ENCODE measurements at places on chromosomes 3 and 15. TPM values are rescaled to one million over a fixed set of nuclear protein-coding genes. Genes with fewer than 3 reads are reported as not detected.

- no peak for DNase-seq
Observed at GRCh38 chr3:160618363-160618762, 53.0 kb upstream of the KPNA4 start.

DNA sequence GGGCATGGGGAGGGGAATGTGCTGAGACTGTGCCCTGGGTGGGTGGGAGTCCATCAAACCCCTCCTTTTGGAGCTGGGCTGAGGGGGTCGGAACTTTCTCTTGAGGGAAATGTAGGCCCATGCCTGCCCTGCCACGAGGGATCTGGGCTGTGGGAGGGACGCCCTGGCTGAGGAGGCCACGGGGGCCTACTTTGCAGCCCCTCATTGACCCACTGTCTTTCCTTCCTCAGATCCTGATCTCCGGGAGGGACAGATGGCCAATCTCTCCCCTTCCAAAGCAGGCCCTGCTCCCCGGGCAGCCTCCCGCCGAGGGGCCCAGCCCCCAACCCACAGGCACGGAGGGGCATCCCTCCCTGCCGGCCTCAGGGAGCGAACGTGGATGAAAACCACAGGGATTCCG, 25.3 kb downstream of the LOXL1 start:
- DNase-seq, result no peak

DNA sequence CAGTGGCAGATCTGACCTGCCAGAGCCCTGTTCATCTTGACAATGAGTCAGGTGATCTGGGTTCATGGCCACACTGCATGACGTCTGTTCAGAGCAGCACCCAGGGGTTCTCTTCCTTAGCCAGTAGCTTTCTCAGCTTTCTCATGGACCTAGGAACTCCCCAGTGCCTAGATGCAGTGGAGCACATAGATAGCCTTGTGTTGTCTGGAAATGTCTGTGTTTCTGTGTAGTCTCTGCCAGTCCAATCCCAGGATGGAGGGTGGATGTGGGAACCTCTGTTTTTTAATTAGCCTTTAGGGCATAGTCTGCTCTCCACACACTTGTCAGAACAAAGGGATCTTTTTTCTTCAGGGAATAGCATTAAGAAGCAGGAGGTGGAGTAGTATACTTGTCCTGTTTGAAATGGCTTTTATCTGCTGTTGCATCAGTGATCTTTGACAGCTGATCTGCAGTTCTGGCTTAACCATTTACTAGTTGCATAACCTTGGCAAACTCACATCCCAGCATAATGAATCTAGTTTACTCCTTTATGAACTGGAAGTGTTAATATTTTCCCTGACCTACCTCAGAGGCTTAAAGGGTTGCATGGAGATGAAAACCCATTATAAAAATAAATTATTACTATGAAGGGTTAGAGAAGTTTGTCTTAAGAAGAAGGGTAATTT, 16.1 kb upstream of the CACNA1D start:
- peak; percentile 61 for DNase-seq

DNA sequence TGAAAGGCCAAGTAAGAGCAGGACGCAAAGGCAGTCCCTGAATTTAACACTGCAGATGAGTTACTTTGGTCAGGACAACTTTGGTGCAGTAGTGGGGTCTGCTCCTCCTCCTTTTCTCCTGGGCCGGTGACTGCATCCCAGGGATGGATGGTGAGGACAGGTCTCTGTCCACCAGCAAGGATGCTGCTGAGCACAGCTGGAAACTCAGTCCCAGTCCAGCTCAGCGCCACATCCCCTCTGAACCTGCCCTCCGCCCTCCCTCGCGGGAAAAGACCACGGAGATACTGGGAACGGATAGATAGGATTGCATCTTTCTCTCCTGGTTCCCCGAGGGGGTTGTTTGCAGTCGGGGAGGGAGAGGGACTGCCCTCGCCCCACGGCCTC, 13.8 kb downstream of the GRAMD2A start:
- DNase-seq, result no peak

DNA sequence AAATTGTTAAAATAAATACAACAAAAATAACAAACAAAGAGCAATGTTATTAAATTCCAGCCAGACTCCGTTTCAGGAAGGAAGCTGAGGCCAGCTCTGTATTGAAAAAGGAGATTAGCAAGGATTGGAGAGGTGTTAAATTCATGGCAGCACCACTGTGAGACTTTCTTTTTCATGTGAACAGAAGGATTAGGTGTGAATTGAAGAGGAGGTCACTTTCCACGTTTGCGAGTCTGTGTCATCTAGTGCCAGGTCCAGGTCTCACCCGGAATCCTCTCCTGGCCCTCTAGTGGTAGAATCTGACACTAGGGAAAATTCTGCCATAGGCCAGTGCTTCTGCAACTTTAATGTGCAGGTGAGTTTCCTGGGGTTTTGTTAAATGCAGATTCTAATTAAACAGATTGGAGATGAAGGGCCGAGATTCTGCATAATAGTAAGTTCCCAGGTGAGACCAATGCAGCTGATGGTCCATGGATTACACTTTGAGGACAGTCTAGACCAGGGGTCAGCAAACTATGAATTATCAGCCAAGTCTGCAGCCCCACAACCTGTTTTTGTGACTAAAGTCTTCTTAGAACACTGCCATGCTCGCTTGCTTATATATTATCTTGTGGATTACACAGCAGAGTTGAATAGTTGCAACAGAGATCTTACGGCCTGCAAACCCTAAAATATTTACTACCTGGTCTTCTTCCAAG, 9.2 kb upstream of the SLC6A1 start:
- no peak for DNase-seq

GRCh38 chr3:105862217-105862616, 6.6 kb downstream of the CBLB start:
- no peak for DNase-seq

DNA sequence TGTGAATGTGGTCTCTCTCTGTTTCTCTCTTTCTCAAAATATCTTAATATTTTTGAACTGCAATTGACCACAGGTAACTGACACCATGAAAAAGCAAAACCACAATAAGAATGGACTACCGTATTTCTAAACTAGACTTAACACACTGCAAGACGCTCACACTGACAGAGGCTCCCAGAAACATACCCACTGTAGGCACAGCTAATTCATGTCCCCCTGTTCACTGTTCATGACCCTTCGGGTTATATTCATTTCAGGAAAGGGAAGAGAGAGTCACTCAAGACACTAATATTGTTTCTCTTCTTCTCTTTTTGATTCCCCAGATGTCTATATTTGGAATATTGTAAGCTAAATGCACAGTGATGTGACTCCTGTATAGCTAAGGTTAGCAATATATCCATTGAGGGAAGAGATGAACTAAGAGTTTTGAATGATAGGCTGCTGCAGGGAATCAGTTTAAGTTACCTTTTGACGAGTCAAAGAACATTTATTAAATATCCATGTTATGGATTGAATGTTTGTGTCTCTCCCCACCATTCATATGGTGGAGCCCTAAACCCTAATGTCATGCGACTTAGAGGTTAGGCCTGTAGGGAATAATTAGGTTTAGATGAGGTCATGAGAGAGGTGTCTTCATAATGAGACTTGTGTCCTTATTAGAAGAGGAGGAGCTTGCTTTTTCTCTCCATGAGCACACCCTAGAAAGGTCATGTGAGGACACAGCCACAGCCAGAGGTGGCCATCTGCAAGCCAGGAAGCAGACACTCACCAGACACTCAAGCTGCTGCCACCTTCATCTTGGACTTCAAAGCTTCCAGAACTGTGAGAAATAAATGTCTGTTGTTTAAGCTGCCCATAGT, 216.6 kb upstream of the GRM7 start:
- DNase-seq, result no peak

GRCh38 chr3:189690237-189690636, 59.0 kb downstream of the TP63 start:
- DNase-seq, result no peak

GRCh38 chr3:172786036-172786435, 35.5 kb downstream of the ECT2 start:
- DNase-seq, result no peak

- no peak for DNase-seq
Observed at GRCh38 chr3:106908181-106908938, 468.9 kb upstream of the CCDC54 start.

DNA sequence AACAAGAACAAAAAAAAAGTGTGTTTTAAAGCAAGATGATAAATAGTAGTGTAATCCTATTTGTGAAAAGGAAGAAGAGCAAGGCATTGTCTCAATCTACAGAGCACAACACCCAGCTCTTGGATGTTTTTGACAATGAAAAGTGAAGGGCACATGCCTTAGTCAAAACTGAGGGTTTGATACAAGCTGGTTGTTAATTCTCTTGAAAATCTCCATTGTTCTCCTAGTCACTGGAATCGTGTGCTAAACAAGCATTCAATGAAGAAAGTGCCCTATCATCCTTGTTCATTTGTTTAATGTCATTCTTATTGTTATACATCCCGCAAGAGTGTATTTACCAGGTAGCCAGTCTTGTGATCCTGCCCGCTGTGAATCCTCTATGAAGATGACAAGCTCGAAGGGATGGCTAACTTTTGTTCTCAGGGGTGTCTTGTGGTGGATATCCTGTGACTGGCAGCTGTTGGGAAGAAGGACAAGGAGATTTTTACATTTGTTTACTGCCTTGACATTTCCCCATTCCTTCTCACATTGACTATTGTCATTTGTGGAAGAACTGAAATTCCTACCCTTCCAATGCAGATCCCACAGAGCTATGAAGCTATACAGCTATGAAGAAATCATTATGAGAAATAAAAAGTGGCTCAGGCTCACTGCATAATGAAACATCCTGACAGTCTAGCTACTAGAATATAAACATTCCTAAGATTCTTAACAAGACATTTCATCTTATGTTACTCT, 175.9 kb downstream of the VGLL3 start:
- no peak for DNase-seq

- DNase-seq, result no peak
Observed at GRCh38 chr3:152282813-152283212, 14.1 kb downstream of the MBNL1 start.

GRCh38 chr3:37103103-37103808, 71.1 kb downstream of the LRRFIP2 start:
- no peak for DNase-seq

- DNase-seq, result no peak
Observed at GRCh38 chr3:128107834-128108233, 15.8 kb downstream of the RUVBL1 start.

DNA sequence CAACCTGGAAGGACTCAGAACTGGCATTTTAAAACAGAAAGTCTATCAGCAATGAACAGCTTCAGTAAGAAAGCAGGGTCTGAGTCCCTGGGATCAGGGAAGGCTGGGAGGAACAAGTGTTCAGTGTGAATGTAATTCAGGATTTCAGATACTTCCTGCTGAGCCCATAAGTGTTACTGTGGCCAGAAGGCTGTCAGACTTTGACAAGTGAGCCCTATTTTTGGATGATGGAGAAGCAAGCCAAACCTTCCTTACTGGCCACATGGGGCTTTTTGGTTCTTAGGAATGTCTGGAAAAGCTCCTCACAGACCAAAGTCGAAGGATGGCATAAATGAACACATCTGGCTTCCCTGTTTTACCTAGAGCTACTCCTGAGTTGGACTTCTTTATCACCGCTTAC, 157.2 kb downstream of the BBX start:
- DNase-seq, result no peak

- no peak for DNase-seq
Observed at GRCh38 chr15:69150336-69150735, 10.1 kb upstream of the GLCE start.

ABCC5 gene
- total RNA-seq, result 90.9 TPM

CACNA2D2 gene
- 0.88 TPM for total RNA-seq

MINAR1 gene
- 0.66 TPM for total RNA-seq

FAM98B gene
- total RNA-seq, result 10.5 TPM

LTF gene
- total RNA-seq, result 12.4 TPM

HLTF gene
- 8.6 TPM for total RNA-seq

Data from Peyer's patch (tissue), 4 donors.